HT1080 (cell line): ENCODE measurements at places on chromosomes 5 and 9.

GRCh38 chr5:150175536-150175935 lies 9.0 kb downstream of the CDX1 start:
- DNase-seq = peak; percentile 48

DNA sequence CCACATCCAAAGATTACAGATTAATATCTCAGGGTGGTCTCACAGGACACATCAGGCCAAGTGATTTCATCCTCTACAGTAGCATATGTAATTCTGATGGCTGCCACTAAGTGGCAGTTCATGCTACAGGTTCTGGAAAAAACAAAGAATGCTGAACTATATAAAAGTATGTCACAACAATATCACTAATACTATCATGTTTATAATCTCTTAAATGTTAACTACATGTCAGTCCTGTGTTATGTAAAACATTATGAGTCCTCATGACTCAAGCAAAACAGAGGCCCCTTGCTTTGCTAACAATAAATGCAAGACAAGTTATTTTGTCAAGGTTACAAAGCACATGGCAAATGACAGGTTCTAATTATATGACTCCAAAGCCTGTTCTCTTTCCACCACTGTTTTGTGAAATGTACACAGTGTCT lies 233.2 kb downstream of the FBXL17 start:
- DNase-seq = peak; percentile 19

DNA sequence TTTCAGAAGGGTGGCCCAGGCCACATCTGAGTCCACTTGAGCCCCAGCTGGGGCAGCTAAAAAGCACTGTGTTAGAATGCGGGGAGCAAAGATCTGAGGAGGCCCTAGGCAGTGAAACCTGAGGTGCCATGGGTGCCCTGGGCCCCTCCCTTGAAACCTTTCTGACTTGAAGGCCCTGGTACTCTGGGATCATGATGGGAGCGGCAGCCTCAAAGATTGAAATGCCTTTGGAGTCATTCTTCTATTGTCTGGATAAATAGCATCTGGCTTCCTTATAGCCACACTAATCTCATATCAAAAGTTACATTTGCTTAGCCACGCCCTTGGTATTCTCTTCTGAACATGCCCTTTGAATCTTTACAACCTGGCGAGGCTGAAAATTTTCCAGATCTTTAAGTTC lies 7.7 kb upstream of the SEMA5A start:
- DNase-seq = no peak

- DNase-seq = no peak
These were observed 269.9 kb downstream of the TLR4 start for GRCh38 chr9:117974108-117974507.

DNA sequence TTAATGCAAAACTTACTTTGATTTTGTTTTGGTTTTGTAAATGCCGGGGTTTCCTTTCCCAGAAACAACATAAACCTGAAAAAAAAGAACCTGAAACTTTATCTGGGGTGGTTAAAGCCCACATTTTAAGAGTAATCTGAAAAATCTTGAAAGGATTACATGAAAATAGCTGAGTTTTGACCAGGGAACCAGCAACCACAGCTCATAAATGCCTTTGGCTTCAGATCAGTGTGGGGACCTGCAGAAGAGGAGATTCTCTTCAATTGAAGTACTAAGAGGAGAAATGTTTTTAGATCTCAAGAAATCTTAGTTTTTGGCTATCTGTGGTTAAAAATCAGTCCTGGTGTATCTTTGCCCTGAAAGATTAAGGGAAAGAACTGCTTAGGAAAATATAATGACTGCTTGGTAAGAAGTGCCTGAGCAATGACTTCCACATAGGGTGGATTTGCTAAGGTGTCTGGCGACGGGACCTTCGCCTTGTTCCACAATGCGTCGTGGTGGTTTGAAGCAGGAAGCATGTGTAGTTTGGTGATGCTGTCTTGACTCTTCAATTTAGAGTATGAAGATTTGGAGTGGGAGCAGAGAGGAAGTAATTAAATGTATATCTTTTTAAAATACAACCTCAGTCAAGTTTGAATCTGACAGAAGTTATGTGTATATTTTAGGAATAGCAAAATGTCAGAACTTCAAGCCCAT lies 186.5 kb downstream of the MAN2A1 start:
- no peak for DNase-seq

DNA sequence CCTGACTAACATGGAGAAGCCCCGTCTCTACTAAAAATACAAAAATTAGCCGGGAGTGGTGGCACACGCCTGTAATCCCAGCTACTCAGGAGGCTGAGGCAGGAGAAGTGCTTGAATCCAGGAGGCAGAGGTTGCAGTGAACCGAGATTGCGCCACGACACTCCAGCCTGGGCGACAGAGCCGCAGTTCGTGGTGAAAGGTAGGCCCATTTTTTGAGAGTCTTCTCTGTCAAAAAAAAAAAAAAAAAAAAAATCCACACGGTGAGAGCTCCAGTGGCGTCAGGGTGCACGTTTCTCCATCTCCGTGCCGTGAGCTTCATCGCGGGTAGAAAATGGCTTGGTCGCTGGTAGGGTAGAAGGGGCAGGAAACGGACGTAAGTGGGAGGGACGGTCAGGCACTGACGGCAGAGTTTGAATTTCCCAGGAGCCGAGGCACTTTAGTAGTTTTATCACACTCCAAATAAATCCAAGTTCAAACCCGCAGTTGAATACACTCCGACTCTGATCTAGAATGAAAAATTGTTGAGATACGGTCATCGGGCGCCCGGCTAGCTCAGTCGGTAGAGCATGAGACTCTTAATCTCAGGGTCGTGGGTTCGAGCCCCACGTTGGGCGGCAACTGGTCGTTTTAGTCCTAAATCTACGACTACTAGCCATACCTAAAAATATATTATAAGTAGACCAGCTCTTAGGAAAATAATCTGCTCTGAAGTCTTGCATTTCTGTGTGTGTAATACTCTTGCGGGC lies 2.4 kb upstream of the TRIM7 start:
- DNase-seq = peak; percentile 96
